ENCODE measurements at places on chromosomes 5 and 9.

- no peak for DNase-seq
These were observed at the start of gene NEUROG1 for GRCh38 chr5:135535820-135536801. Gene NEUROG1, minus strand, starts transcription at chr5:135535964. Its CDS starts 274 bp downstream, at chr5:135535690.

DNA sequence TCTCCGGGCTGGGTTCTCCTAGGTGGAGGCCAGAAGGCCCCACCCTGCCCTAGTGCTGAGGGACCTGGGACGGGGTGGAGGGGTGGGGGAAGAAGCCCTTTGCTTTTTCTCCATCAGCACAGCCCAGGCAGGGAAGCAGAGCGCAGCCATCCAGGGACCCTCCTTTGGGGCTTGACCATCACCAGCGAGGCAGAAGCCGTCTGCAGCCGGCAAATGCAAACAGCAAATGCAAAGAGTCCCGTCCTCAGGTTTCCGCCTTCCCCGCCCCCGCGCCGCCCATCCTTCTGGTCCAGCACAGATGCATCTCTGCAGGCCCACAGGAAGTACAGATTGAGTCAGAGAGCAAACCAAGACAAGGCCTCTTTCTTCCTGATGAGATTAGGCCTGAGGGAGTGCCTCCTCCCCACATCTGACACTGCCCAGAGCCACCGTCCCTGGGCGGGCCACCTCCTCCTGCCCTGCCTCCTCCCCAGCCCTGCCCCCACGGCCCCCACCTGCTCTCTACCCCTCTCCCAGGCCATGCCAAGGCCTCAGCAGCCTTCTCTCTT is 23.4 kb downstream of the CORO2A start:
- DNase-seq: no peak

DNA sequence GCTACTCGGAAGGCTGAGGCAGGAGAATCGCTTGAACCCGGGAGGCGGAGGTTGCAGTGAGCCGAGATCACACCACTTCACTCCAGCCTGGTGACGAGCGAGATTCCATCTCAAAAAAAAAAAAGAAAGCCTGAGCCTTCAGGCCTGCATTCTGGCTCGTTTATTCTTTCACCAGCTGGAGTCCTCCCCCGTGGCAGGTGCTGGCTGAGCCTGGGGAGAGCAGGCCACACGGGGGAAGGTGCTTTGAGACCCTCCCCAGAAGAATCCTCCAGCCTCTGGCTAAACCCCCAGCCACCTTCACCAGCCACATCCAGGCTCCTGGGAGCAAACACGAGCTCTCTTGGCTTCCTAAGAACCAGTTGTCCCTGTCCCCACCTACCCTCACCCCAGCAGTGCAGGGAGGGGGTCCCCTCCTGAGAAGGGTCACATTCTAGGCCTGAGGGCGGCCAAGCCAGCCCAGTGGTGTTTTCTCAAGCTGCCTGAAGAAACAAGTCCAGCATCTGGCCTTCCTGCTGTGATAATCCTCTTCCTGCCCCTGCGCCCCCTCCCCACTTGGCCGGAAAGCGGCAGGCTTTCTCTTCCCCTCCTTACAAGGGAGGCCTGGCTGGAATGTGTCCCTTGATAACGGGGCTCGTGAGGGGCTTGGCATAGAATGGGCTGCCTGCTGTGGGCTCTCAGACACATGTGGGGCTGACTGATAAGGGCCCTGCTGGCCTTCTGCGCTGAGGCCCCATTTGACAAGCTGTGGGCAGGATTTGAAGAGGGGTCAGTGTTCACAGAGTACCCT is 41.5 kb downstream of the PLPP7 start:
- no peak for DNase-seq

GRCh38 chr9:114697951-114698351 is 16.0 kb upstream of the TEX48 start:
- DNase-seq: no peak
